Retinal pigment epithelial cell (primary cell): ENCODE measurements at places on chromosomes 4 and X.
A peak's percentile ranks its signal among the peaks of the same experiment; 100 is the strongest.

- peak; percentile 27 for DNase-seq
These were observed 45.8 kb downstream of the SLC39A8 start for GRCh38 chr4:102299354-102300107.

DNA sequence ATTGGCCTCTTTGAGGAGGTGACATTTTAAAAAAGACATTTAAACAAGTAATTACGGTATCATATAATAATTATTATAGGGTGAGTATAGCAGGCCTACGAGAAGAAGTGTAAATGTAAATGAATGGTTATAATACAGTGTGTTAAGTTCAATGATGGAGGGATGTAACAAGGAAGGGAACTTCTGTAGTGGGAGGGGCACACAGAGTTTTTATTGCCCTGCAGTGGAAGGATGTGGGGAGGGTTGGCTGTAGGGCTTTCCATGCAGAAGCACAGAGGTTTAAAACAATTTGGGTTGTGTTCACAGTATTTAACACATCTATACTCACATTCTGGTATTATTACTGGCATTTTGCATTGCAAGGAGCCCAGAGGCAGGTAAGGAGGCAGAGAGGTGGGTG, 41.1 kb downstream of the AFF1 start:
- no peak for DNase-seq

- no peak for DNase-seq
These were observed 198.7 kb downstream of the ENOX2 start for GRCh38 chrX:130704053-130705038.

GRCh38 chrX:55026143-55026542, 4.6 kb downstream of the ALAS2 start:
- no peak for DNase-seq

DNA sequence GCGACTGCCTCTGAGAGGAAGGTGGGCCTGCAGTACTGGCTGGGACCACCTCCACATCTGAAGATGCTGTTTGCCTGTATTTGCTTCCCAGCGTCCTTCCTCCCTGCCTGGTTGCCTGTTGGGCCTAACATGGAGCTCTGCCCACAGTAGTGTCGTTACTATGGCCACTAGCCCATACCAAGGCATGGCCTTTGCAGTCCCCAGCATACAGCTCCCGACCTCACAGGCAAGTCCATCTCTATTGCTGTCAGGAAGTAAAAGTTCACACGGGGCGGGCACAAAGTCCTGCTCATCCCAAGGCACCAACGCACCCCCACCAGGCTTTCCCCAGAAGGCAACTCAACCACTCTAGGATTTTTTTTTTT, 71.6 kb downstream of the MAML3 start:
- no peak for DNase-seq

DNA sequence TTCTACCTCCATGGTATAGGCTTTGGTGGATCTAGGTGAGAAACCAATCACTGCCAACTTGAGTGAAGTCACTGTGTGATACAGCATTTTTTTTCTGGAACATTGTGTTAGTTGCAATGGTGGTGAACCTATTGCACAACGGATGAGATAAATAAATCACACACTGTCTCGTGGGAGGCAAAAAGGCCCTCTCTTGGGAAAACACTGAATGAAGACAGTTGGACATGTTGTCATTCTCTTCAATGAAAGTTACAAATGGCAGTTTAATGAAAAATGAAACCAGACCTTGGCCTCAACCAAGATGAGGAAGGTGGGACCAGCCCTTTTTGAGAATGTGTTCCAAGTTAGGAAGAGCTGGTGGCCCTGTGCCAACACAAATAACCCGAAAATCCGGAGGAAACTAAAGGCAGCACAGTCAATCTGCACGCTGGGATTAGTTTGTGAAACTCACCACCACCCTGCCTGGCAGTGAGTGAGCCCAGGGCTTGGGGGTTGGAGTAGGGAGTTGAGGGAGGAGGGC, 5.4 kb upstream of the ADGRG2 start:
- no peak for DNase-seq

DNA sequence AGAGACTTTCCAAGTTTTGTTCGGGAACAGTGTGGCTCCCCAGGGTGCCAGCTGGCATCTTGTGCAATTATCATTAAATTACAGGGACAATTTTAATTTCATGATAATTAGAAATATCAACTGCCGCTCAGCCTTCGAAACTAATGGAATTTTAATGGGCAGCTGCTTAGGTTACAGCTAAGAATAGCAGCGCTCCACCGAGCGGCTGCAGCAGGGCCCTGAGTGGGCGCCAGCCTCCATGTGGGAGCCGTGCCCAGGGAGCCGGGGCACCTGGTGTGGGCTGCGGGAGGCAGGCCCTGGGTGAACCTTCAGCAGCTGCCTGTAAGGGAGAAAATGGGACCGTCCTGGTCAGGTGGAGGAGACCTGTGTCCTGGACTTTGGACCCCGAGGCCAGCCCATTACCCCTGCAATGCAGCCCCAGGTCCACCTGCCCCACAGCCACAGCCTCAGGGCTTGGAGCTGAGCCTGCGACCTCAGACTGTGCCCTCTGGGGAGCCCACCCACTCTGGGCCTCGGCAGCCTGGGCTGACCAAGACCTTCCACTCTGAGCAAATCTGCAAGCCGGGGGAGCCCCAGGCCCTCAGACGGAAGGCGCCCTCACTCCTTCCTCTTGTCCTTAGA, 21.1 kb downstream of the MSANTD1 start:
- no peak for DNase-seq

- DNase-seq, result no peak
These were observed 184.5 kb downstream of the CPEB2 start for GRCh38 chr4:15186806-15187205.

DNA sequence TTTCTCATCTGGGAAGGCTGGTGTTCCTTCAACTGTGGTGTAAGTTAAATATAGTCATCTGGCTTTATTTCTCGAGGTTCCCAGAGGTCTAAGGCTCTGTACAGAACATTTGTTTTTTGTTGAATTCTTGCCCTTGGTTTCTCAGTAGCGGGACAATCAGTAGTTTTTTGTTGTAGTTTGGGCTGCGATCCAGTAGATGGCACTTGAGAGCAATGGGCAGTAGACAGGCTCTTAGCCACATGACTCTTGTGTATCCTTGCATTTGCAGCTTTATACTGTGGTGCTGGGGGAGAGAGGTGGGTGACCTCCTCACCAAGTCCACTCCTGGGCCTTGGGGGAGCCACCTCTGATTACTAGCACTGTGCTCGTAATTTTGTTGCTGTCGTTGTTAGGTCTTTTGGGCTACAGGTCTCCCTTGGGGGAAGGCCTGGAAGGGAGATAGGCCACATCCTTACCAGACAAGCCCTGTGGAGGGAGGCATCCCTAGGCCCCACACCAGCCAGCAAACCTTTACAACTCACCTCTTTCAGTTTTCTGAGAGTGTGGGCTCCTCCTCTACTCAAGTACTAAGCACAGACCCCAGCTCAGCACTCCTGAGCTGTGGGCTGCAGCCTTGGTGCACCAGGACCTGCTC, 8.1 kb downstream of the ETDB start:
- DNase-seq, result no peak

DNA sequence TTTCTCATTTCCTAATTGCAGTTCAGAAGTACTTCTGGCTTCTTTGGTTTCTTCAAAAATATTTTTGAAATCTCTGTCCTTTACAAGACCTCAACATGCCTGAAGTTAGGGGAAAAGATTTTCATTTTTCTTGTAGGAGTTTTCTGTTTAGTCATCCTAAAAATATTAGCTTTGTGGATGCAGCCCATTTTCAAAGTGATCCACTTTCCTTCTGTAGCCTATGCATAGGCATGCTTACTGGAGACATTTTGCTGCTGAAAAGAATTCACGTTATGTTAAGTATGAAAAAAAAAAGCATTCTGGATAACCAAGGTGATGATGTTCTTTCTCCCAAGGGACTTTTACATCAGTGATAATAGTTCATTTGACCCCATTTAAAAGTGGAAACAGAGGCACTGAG, 245.6 kb downstream of the THOC2 start:
- DNase-seq, result no peak

- DNase-seq, result no peak
These were observed 9.9 kb upstream of the ANAPC4 start for GRCh38 chr4:25367004-25367621.

DNA sequence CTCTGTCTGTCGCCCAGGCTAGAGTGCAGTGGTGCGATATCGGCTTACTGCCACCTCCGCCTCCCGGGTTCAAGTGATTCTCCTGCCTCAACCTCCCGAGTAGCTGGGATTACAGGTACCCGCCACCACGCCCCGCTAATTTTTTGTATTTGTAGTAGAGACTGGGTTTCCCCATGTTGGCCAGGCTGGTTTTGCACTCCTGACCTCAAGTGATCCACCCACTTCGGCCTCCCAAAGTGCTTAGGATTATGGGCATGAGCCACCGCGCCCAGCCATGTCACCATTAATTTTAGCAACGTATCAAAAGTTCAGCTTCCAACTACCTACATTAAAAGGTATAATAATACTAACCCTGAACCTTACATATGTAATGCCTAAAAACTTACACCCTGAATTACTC, 940 bp upstream of the UTP3 start:
- DNase-seq, result no peak

GRCh38 chrX:67601771-67602170, 58.0 kb downstream of the AR start:
- DNase-seq, result no peak

DNA sequence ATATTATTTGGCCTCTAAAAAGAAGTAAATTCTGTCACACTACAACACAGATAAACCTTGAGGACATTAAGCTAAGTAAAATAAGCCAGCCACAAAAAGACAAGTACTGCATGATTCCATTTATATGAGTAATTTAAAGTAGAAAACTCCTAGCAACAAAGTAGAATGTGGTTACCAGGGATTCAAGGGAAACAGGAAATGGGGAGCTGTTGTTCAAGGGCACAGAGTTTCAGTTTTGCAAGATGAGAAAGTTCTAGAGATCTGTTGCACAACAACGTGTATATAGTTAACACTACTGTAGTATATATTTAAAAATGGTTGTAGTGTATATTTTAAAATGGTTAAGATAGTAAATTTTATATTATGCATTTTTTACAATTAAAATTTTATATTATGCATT, 25.4 kb downstream of the SEC31A start:
- DNase-seq, result peak; percentile 34

DNA sequence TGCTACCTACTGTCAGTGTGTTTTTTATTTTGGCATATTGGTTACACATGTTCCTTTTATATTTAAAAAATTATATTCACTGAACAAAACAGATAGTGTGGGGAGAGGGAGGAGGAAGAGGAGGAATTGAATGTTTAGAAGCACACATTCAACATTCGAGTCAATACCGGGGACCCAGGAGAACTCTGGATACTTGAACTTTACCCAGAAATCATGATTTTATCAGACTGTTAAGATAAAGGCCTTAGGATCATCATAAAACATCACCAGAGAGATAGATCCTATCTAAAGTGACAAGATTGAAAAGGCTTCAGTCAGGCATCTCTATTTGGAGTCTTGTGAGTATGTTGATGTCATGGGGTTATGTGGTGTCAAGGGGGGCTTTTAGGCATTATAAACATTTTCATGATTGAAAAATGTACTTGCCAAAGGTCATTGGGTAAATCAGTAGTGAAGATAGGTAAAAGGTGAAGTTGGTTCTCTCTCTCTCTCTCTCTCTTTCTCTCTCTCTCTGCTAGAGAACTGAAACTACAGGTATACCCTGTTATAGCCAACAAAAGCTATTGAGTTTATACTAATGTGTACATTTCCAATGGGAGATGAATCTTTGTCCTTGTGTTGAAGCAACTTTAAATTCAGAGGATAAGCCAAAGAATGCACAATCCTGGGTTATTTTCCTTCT, 16.9 kb upstream of the RGN start:
- DNase-seq, result no peak

DNA sequence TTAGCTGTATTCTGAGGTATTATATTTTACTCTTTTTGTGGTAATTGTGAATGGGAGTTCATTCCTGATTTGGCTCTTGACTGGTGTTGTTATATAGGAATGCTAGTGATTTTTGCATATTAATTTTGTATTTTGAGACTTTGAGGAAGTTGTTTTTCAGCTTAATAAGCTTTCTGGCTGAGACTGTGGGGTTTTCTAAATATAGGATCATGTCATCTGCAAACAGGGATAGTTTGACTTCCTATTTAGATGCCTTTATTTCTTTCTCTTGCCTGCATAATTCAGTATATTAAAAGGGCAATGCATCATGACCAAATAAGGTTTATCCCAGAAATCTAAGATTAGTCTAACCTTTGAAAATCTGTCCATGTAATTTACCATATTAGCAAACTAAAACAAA, 44.7 kb upstream of the EPGN start:
- DNase-seq, result no peak

DNA sequence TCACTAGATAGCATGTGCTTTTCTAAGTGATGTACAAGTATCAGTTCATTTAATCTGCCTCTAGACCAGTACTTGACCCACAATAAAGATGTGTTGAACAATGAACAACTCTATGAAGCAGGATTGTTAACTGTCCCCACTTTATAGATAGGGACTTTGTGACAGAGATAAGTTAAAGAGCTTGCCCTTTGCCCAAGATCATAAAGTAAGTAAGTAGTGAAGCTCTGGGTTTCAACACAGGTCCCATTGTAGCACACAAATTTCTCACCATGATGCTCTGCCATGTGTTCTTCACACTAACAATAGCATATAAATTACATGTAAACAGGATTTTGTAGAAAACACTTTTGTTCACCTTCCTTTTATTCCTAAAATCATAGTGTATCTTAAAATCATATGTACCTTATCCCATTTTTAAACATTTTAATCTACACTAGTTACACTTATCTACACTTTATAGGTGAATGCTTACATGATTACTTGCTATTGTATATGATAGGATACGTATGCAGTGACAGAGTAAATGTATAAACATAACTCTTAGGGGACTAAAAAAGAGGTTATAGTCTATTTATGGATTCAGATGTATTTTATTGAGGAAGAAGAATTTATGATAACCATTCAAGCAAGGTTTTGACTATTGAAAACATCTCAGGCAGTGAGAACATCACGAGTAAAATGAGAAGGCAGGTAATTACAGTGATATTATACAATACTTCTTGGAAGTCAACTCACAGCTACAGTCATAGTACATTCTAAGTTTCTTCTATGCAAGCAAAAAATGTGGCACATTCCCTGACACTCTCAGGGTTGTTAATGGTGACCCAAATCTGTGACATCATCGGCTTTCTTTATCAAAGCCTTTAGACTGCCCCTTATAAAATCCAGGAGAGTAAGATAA, 2275.1 kb downstream of the PCDH7 start:
- no peak for DNase-seq

DNA sequence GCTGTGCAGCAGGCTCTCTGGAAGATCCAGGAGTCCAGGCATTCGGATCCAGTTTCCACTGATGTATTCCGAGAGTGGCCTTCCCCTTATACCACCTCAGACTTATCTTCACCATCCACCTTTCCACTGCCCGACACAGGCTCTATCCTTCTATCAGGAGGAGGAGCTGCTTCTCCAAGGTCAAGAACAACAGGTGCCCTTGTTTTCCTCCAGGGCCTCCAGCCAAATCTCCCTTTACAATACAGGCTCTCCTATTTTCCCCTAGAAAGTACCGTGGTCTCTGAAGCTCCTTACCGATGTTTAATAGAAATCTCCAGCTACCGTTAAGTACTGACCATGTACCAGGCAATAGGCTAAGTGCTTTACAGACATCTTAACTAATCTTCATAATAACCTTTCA, 61.3 kb downstream of the AFAP1 start:
- no peak for DNase-seq
